ENCODE measurements at places on chromosomes 2 and 18. TPM values are rescaled to one million over a fixed set of nuclear protein-coding genes. Genes with fewer than 3 reads are reported as not detected.

GRCh38 chr18:33906046-33906445 lies 318.7 kb downstream of the NOL4 start:
- DNase-seq = no peak

- DNase-seq = no peak
Measured at GRCh38 chr2:71607151-71607889, 154.0 kb downstream of the DYSF start.

DNA sequence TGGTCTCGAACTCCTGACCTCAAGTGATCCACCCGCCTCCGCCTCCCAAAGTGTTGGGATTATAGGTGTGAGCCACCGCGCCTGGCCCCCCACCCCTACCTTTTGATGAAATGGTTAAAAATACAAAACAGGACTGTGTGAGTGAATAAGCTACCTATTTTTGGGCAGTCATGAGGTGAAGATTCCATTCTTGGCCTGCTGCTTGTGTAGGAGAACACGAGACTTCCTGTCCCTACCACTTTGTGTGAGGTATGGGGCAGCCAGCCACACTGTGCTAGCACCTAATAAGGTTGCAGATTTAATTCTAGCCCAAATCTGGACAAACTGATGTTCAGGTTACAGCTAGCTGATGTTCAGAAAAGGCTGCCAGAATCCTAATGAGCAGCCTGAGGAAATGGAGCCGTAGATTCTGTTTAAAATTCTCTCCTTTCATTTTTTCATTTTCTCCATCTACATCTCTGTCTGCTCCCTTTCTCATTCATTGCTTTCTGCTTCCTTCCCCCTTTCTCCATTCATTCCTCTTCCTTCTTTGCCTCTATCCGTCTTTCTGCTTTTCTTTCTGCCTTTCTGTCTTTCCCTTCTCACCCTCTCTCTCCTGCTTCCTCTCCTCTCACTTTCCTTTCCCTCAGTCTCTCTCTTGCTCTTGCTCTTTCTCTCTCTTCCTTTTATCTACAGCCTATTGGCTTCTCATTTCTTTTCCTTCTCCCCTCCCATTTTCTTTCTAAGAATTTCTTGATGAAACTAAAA lies 4.6 kb upstream of the LTBP1 start:
- DNase-seq = no peak

GRCh38 chr2:25936889-25937545 lies 45.3 kb downstream of the KIF3C start:
- no peak for DNase-seq

Gene THUMPD2
- total RNA-seq = 5.7 TPM

DNA sequence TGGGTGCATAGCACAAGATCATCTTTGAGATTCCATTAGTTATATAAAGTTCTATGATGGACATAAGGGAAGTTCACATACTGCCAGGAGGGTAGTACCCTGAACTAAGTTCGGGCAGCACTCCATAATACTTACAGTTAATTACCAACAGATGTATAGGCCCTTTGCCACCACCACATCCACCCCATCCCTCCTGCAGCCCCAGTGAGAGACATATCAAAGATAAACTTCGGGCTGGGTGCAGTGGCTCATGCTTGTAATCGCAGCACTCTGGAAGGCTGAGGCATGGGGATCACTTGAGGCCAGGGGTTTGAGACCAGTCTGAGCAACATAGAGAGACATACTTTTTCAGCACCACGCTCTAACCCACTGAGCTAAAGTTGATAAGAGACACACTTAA lies 46.4 kb upstream of the NPAS2 start:
- DNase-seq = no peak

DNA sequence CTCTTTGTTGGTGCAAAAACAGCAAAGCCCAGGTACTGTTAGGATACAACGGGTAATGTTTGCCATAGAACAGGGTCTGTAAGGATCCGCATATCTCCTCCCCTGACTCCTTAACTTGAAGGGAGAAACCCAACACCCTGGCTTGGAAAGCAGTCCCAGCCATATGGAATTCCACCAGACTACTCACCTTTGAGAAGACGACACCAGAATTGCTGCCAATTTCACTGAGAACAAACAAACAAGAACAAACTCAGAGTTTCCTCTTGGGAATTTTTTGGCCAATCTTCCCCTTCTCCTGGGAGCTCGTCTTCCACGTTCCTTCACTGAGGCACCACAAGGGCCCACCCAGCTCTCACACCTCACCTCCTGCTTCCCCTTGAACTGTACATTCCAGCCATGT lies 29.2 kb downstream of the CAPN14 start:
- no peak for DNase-seq

DNA sequence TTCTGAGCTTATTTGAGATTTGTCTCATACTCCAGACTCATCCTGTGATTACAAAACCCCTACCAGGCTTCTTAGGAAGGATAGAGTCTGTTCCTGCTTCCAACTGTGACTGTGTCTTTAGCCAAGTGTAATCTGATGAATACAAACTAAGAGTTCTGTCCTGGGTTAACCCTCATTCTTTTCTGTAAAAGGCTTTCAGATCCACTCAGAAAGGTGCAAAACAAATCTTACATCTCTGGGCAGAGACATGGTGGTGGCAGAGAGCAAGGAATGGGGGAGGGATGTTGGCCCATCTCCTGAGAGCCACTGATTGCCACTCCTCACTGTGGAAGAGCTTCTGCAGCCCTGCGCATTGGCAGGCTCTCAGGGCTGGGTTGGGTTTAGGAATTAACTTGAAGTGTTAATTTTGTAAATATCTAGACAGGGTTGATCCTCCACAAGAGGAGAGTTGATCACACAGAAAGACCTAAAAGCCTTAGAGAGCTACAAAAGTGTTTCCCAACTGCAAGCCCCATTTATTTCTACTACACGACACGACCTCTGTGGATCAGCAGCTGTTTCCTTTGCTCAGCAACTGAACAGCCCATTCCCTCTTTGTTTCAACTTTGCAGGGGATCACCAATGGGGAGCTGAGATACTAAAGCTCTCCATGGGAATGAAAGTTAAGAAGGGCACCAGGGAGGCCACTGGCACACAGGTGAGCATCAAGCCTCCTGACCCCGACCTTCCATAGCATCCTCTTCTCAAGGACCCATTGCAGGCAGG lies 23.7 kb upstream of the SPTBN1 start:
- DNase-seq = no peak

DNA sequence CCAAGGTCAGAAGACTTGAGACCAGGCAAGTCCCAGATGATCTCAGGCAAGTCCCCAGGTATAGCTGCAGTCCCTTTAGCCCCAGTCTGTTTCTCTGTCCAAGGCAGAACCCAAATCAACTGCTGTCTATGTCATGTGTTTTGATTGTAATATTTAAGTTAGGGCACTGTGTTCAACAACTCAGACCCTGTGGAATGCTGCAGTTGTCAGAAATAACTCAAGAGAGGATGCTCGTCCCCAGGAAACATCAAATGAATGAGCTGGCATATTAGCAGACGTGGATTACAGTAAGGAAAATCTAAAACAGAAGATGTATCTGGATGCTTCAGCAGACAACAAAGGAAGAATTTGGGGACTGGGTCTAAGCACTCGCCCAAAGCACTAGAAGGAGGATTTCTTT lies 70.1 kb downstream of the BCL11A start:
- DNase-seq = peak; percentile 52

- DNase-seq = peak; percentile 76
Measured at GRCh38 chr2:6580982-6581381, 284.7 kb downstream of the CMPK2 start.

DNA sequence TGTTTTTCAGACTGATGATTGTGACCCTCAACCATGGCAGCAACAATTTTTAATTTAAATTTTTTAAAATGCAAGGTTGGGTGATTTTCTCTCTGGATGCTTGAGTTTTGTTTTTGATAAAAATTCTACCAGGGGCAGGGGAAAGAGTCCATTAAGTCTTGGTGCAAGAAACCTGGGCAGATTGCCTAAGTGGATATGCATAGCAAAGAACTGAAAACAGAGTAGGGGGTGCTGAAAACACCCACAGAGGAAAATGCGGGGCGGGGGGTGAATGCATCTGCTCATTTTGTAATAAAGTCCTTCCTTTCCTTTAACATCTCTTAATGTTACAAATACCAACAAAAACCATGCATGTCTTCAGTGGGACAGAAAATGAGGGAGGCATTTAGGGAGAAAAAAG lies 138.0 kb downstream of the NEDD4L start:
- no peak for DNase-seq

Gene HSBP1L1
- 25.6 TPM for total RNA-seq

Gene PROKR1
- not detected for total RNA-seq

- no peak for DNase-seq
Measured at GRCh38 chr2:18506883-18507509, 53.5 kb downstream of the RDH14 start.

DNA sequence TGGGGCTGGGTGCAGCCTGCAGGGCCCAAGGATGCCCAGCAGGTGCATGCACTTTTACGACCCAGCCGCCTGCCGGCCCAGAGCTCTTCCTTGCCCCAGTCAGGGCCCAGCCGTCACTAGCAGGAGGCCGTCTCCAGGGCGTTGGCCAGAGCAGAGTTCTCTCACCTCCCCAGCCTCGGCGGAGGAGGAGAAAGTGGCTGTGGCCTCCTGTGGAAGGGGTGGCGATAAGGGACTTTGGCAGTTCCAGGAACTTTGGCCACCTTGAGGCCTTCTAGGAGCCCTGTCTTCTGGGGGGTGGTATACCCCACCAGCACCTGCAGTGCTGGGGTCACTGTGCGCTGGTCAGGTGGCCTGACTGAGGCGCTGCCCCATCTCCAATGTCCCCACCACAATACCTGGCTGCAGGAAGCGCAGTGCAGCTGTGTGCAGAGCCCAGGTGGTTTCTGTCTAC lies 22.0 kb downstream of the NPPC start:
- DNase-seq = no peak

Gene HOXD3
- total RNA-seq = not detected

- DNase-seq = peak; percentile 88
Measured at GRCh38 chr2:36277146-36277808, 78.3 kb upstream of the CRIM1 start.

GRCh38 chr2:43110442-43110871 lies 115.9 kb downstream of the ZFP36L2 start:
- peak; percentile 28 for DNase-seq

Data from HFFc6 (cell line).